ENCODE measurements at places on chromosomes 6 and 20. TPM values are rescaled to one million over a fixed set of nuclear protein-coding genes. Genes with fewer than 3 reads are reported as not detected.

DNA sequence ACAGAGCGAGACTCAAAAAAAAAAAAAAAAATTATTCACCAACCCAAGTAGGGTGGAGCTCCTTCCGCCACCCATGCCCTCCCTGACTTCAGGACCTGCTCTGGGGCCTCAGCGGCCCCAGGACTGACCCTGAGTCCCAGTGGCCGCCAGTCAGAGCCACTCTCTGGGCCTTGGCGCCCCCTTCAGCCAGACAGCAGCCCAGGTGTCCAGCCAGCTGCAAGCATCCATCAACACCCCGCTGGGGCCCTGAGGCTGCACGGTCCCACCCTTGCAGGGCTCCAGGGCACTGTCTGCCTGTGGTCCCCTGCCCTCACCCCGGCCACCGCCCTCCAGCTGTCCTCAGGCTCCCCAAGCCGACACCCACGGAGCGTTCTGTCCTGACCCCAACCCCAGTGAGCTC, 11.4 kb upstream of the KCNQ2 start:
- DNase-seq = no peak

GRCh38 chr20:43065299-43065698, 124.4 kb downstream of the PTPRT start:
- no peak for DNase-seq

GRCh38 chr6:139295901-139296300, 4.1 kb upstream of the TXLNB start:
- no peak for DNase-seq

- DNase-seq = no peak
Observed at GRCh38 chr6:129292836-129293235, 409.9 kb downstream of the LAMA2 start.

DNA sequence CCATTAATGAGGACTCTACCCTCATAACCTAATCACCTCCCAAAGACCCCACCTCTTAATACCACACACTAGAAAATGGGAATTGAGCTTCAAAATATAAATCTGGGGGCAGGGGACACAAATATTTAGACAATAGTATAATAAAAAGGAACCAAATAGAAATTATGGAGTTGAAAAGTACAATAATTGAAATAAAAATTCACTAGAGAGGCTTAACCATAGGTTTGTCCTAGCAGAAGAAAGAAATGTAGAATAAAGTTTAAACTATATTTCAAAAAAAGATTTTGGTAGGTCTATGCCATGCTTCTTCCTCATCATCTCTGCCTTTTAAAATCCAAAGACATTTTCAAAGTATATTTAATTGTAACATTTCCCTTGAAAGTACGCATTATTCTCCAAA, 19.5 kb upstream of the HLA-DQA1 start:
- no peak for DNase-seq

GRCh38 chr20:23205611-23206041, 119.5 kb upstream of the CD93 start:
- no peak for DNase-seq

- peak; percentile 58 for DNase-seq
Observed at GRCh38 chr20:3209257-3209945, at the start of gene ITPA. Gene ITPA (plus strand): TSS chr20:3209498. CDS start chr20:3209552, 54 bp downstream.

- no peak for DNase-seq
Observed at GRCh38 chr6:34519971-34520644, 36.0 kb downstream of the SPDEF start.

DNA sequence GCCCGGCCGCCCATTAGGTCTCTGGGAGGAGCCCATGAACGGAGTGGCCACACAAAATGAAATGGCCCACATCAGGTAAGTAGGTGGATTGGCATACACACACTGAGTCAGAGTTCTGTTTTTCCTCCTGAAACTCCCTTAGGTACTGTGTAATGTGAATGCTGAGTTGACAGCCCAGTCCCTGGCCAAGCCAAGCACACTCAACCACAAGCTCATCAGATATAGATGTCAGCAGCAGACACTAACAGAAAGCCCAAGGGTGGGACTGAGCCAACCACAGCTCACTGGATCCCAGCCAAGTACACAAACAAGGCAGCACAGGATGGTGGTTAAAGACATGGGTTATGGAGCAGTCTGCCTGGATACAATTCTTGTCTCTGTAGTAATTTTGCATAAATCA, 403.4 kb downstream of the GJA1 start:
- no peak for DNase-seq

DNA sequence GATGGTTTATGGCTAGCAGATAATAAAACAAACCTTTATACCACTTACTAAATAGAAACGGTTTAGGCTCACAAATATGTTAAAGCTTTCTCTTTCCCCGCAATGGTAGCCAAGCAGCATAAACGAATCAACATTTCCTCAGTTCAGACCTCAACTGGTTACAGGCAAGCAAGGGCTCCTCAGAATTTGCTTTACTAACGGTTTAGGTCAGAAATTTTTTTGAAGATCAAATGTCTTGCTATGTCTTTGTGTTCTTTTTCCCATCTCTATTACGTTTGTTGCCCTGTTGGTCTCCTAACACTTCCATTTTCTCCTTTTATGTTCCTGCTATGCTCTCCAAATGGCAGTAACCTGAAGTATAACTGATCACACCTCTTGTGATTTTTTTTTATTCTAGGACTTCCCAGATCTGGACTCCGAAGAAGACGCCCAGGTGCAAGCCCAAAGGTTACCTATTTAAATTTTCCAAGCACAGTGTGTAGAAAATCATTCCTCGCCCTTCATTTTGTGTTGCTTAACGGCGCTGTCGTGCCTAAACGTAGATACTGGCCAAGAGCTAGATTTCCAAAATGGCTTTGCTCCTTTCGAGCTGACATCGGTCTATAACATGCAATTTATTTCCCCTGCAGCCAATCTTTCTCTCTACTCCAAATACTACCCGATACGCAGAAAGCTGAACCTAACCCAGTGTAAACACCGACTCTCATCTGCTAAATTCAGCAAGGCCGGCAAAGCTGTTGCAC, 717 bp upstream of the ASF1A start:
- no peak for DNase-seq

- DNase-seq = peak; percentile 62
Observed at GRCh38 chr6:138509371-138509770, 10.1 kb upstream of the NHSL1 start.

GRCh38 chr6:161462148-161462547, 188.3 kb upstream of the AGPAT4 start:
- DNase-seq = peak; percentile 7

GRCh38 chr20:49140834-49141233, 47.3 kb downstream of the STAU1 start:
- DNase-seq = no peak

- DNase-seq = no peak
Observed at GRCh38 chr20:45358282-45359068, 4.5 kb upstream of the SYS1 start.

- no peak for DNase-seq
Observed at GRCh38 chr20:1757606-1758512, 100.3 kb upstream of the SIRPG start.

DNA sequence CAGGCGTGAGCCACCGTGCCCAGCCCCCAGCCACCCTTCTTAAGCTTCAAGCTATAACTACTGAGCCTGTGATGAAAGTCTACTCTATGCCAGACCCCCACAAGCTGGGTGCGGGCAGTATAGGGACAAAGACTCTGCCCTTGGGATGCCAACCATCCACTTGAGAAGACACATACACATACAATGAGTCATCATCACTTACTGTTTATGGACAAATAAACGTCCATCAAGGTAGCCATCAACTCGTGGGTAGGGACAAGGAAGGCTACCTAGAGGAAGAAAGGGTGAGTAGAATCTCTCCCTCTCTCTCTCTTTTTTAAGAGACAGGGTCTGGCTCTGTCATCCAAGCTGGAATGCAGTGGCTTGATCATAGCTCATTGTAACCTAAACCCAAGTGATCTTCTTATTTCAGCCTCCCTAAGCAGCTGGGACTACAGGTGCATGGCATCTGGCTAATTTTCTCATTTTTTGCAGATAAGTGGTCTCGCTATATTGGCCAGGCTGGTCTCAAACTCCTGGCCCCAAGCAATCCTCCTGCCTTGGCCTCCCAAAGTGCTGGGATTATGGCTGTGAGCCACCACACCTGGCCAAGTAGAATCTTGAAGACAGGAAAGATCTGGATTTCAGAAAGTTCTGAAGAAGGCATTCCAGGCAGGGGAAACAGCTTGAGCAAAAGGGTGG, 2.6 kb upstream of the TP53INP2 start:
- no peak for DNase-seq

- DNase-seq = no peak
Observed at GRCh38 chr6:107870381-107870780, 46.3 kb upstream of the SCML4 start.

GRCh38 chr6:11431455-11431937, 106.1 kb upstream of the TMEM170B start:
- no peak for DNase-seq

DNA sequence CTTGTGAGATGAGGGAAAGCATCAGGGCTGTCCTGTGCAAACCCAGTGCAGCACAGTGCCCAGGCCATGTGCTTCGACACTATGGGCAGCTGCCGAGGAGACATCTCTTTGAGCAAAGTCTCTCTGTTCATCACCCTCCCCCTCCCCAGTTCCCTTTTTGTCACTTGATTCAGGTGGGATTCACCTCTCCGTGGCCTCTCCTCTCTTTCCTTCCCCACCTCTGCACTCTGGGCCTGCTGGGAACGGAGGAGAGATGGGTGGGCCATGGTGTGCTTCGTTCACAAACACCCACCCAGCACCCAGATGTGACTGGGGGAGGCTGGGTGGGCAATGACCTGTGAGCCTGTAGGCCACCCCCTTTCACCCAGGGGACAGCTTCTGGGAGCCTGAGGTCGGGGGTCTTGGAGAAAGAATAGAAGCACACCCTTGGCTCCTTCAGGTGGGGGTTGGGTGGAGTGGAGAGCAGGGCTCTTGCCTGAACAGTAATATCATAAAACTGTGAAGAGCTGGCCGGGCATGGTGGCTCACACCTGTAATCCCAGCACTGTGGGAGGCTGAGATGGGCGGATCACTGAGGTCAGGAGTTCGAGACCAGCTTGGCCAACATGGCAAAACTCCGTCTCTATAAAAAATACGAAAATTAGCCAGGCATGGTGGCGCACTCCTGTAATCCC, 33.5 kb upstream of the DLGAP4 start:
- DNase-seq = no peak

GRCh38 chr6:6951355-6951754, 156.4 kb upstream of the RREB1 start:
- DNase-seq = no peak

DNA sequence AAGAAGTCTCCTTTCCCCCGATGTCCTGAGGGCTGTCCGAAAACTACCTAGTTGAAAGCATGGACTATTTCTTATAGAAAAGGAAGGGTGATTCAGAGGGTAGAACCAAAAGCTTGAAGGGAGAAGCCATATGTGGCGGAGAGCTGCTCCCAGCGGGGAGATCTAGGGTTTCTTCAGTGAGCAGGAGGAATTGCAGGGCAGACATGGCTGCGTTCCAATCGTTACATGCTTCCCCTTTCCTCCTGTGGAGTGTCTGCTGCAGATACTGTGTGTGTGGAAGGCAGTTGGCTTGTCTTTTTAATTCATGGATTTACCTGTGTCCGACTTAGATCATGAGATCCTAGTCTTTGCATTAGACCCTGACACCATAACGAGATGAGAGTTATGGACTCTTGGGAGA, 799.5 kb downstream of the QKI start:
- DNase-seq = no peak

DNA sequence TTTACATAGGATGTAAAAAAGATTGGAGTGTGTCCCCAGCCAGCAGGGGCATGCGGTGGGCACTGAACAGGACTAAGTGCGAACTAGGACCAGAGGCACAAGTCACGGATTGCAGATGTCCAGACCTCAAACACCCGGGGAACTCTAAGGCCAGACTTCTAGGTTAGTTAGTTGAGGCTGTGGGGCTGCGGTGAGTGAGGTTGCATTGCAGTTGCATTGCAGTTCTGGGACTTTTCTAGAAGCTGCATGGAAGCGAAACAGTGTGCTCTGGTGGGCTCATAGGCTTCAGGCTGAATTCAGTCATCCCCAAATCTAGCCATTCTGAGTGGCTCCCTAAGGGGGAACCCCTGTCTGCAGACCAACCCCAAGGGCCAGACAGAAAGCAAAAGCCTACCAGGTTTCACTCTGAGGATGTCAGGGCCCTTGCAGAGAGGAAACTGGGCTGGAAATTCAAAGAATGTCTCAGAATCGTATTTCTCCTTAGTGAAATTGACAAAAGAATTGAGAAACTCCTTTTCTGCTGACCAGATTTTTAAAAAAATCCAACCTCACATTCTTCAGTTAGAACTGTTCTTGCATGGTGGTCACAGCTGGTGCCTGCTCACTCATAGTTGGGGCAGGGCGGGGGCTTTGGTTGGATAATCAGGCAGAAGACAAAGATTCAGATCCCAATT, 182.8 kb downstream of the ZDHHC14 start:
- no peak for DNase-seq

DNA sequence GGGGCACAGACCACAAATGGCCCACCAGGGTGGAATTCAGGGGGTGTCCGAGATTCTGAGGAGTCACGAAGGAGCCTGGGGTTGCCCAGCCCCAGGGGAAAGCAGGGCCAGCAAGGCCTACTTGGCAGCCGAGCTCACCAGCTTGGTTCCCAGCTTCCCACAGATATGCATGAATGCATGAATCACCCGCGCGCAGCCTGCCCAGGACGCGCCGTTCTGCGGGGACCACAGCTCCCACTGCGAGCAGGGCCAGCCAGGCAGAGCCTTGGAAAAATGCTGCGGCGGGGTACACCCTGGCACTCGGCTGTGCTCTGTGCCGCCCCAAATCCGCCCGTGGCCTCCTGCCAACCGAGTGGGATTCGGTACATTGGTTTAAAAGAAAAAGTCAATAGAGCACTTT, 211.0 kb downstream of the NFATC2 start:
- no peak for DNase-seq

DNA sequence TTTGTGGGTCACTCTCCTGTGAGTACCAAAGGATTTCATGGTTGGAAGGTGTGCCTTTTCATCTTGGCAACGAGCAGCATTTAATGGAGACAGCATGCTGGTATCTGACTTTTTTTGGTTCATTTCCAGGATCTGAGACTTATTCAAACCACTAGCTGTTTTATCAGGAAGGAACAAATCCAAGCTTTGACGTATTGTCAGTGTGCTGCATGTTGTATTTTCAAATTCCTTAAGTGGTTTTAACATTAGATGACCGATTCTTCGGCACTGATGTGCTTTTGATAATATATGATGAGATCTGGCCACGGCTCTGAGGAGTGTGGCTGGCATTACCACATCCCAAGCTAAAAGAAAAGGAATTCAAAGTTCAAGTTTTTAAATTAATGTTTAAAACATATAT, 6.4 kb downstream of the RMND1 start:
- no peak for DNase-seq

- DNase-seq = peak; percentile 57
Observed at GRCh38 chr6:20873425-20874190, 339.4 kb downstream of the CDKAL1 start.

The ULBP1 gene
- polyA plus RNA-seq = 0.89 TPM

The TCEA2 gene
- 34.7 TPM for polyA plus RNA-seq

The DEFB124 gene
- not detected for polyA plus RNA-seq

The FHL5 gene
- not detected for polyA plus RNA-seq

The SMIM13 gene
- 12.7 TPM for polyA plus RNA-seq

The B3GAT2 gene
- 0.03 TPM for polyA plus RNA-seq

The SRXN1 gene
- polyA plus RNA-seq = 170 TPM

The TBX18 gene
- 20.8 TPM for polyA plus RNA-seq

The MRPL18 gene
- 102 TPM for polyA plus RNA-seq

The RBM38 gene
- polyA plus RNA-seq = 13.0 TPM
